COR-L47 (cell line): ENCODE measurements at places on chromosomes 6 and 20.

- no peak for DNase-seq
Measured at GRCh38 chr20:51029963-51030920, 7.3 kb upstream of the KCNG1 start.

DNA sequence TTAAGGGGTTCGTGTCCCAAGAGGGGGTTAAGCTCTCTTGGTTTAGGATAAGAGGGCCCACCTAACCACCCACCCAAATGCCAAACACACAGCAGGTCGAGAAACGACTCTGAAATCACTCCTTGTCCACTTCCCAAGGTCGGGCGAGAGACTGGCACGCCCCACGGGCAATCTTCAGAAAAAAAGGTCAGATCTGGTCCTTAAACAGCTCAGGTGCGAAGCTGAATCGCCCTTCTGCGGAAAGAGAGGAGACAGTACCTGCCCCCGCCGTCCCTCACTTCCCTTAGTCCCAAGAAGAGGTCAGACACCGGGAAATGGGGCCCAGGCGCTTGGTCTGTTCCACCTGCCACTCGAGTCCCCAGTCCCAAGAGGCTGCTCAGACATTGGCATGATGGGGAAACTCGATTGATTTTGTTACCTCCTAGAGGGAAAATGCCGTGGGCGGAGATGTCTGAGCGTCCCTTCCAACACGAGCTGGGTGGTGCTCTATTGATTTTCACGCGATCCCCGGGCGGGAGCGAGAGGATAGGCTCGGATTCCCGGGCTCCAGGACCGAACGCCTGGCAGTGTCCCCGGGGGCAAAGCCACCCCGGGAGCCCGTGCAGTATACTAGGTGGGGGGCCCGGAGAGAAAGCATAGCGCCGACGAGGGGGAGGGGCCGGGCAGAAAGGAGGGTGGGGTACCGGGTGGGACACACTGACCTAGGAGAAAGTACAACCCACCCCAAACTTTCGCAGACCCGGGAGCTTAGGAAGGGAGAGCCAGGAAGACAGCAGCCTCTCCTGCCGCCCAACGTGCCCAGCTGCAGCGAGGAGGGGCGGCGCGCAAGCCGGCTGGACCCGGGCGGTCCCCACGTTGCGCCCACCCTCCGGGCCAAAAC lies 1.1 kb upstream of the SAMD5 start:
- no peak for DNase-seq

GRCh38 chr20:31474097-31474436 lies 860 bp downstream of the DEFB124 start:
- no peak for DNase-seq

DNA sequence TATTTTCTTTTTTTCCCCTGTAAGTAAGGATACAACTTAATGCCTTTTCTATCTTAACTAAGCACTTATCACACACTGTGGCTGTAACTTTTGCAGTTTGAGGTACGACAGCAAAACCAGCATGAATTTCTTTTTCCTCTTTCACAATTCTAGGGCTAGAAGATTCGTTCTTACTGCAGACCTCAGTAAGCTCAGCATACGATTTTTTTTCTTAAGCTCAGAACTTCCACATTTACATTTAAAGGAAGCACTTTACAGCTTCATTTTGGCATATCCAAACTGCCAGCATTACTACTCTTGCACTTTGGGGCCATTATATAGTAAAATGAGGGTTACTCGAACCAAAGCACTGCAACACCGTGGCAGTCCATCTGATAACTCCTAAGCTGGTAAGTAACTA lies 889 bp upstream of the CHMP4B start:
- no peak for DNase-seq

DNA sequence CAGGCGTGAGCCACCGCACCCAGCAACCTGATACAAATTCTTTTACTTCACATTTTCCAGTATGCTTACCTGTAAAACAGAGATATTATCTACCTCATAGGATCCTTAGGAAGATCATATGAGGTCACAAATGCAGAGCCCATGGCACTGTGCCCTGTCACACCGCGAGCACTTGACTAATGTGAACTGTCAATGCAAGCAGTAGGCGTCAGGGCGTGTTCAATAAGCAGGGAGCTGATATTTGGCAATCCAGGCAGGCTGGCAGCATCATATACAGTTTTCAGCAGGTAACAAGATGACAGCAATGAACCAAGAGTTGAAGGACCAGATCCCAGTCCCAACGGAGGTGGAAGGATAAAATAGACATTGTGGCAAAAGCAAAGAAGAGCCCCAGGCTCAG lies 14.6 kb upstream of the ARID1B start:
- no peak for DNase-seq

- no peak for DNase-seq
Measured at GRCh38 chr6:113293423-113293740, 563.8 kb upstream of the MARCKS start.

DNA sequence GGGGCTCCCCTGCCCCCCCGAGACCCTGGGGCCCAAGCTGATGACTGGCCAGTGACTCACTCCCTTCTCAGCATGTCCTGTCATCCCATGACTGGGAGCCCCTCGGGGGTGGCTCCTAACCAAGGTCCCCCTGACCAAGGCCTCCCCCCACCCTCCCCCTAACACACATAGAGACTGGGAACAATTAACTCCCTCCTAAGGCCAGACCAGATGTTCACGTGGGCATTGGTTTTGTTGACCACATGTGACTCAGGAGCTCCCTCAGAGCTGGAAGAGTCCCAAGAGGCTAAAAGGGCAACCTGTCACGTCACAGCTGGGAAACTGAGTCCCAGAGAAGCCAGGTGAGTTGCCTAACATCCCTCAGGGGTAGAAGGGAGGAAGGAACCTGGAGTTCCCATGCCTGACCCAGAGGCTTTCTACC lies 10.6 kb upstream of the CCN5 start:
- no peak for DNase-seq

- DNase-seq, result no peak
Measured at GRCh38 chr20:54149765-54150264, 24.0 kb downstream of the CYP24A1 start.

DNA sequence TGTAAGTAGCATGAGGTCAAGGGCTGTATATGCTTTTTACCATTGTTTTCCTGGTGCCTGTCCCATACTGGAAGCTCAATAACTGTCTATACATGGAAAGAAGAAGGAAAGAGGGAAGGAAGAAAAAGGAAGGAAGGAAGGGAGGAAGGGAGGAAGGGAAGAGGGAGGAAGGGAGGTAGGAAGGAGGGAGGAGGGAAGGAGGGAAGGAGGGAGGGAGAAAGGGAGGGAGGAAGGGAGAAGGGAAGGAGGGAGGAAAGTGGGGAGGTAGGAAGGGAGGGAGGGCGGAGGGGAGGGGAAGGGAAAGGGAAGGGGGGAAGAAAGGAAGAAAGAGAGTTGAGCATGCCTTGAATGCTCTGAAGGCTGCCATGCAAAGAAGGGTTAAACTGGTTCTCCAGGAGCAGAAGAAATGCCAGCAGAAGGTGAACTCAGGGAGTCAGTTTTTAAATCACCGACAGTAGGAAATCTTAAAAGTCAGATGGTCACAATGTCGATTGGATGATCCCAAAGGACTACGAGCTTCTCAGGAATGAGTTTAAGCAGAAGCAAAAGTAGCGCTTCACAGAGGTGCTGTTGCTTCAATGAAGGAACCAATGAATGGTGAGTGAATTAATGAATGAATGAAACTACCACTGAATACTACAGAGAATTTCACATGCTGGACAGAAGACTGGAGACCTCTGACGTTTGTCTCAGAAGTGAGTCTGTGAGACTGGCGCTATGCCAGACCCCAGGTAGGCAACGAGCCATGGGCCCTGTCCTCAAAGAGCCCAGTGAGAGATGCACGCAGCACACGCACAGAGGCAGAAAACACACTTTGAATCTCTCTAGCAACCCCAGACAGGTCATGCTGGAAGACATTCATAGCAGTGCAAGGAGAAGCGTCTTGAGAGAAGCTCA lies 117.6 kb downstream of the MRPL14 start:
- peak; percentile 22 for DNase-seq

GRCh38 chr20:47189060-47189459 lies 167.4 kb downstream of the ZMYND8 start:
- no peak for DNase-seq

DNA sequence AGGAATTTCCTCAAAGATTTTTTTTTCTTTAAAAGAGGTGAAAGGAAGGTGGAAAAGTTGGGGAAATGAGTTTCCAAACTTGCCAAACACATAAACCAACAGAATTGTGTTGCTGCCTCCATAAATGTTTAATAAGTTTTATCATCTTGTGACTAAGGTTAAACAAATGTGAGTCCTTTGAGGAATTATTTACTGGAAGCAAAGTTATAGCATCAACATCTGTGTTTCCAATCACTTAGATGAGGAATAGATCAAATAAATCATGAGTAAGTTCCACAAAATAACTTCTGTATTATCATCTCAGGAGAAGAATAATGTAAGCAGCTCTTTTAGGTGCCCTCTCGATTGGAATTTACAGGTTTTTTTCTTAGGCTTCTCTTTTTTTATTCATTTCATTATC lies 20.5 kb downstream of the TSHZ2 start:
- no peak for DNase-seq

DNA sequence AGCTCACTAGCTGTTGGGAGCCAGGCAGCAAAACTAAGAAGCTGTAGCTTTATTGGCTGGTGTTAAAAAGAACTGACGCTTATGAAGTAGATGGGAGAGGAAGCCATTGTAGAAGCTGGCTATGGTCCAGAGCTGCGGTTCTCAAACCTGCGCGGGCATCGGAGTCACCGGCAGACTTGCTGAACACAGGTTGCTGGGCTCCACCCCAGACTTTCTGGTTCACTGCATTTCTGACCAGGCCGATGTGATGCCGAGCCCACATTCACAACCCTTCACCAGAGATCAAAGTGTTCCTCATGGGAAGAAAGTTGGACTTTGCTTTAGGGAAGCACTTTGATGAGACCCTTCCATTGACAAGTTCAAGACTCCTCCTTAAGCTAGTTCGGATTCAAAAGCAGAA lies 231.6 kb downstream of the QKI start:
- DNase-seq, result no peak

- DNase-seq, result no peak
Measured at GRCh38 chr6:63824722-63825121, 189.1 kb downstream of the PHF3 start.

DNA sequence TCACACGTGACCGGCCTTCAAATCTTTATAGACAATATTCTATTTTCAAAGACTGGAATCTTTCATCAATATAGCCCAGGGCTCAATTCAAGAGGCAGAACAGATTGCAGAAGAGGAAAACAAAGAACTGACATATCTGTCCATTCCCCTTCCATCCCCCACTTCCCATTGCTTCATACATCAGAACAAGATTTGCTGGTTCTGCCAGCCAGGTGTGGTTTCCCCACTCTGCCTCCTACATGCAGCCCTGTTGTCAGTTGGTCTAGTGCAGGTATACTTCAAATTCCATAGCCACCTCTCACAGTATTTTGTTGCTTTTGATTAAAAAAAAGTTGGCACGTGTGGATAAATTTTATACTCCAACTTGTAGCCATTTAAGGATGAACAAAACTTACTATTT lies 174.9 kb downstream of the CD109 start:
- no peak for DNase-seq

GRCh38 chr6:83097204-83097603 lies 29.7 kb downstream of the DOP1A start:
- DNase-seq, result no peak
